ENCODE measurements at places on chromosomes 3 and 15.
A peak's percentile ranks its signal among the peaks of the same experiment; 100 is the strongest.

DNA sequence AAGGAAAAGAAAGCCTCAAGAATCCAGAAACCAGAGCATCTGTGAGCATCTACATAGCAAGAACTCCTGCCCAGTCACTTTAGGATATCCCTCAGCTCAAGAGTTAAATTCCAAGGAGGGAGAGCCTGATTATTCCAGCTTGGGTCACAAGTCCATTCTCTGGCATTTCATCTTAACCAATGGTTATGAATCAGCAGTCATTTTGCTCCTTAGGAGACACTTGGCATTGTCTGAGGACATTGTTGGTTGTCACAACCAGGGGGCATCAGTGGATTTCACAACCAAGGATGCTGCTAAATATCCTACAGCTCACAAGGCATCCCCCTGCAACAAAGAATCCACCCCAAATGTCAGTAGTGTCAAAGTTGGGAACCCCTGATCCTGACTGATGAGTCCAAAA, 51.0 kb upstream of the LMCD1 start:
- no peak for DNase-seq

DNA sequence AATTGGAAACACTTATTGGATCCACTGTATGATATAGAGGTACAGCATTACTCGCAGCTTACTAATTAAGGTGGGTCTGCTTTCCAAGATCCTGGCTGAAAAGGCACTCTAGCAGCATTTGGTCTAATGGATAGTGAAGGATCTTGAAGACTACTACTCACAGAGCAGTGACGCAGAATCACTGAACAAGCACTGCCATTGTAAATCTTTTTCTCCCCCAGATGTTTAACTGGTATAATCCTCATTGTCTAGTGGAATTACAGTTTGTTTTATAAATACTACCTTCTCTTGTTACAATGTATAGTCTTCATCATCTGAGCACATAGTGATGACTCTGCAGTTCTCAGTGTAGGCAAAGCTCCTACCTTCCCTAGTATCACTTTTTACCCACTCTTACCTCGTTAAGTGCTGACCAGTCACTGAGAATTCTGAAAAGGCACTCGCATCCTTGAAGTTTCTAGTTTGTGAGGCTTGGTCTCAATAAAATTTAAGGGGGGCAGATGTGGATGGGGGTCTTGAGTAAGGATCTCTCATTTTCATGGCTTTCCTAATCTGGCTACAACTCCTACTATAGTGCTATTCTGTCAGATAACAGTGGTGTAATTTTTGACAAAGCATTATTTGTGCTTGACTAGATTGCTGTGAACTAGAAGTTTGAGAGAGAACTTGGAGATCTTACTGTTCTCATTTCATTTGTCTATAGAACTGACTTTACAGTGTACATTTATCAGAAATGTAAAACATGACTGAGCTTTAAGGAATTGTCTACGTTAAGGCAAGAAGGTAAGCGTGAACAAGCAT, 23.2 kb downstream of the MAPK6 start:
- no peak for DNase-seq

DNA sequence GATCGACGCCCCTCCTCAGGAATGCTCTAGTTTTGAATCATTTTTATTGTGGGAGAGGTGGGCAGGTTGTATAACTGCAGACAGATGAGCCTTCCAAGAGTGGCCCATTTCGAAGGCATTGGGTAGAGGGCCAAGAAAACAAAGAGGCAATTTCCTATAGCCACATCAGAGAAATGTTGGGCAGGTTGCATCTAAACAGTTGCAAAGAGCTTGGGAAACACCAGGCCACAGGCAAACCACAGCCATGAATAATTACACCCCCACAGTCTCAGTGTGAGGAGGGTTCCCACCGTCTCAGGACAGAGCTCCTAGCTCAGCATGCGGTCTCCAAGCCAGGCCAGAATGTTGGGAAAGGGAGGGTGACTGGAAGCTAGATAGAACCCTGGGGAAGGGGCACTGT, 257.3 kb downstream of the ABHD5 start:
- no peak for DNase-seq

DNA sequence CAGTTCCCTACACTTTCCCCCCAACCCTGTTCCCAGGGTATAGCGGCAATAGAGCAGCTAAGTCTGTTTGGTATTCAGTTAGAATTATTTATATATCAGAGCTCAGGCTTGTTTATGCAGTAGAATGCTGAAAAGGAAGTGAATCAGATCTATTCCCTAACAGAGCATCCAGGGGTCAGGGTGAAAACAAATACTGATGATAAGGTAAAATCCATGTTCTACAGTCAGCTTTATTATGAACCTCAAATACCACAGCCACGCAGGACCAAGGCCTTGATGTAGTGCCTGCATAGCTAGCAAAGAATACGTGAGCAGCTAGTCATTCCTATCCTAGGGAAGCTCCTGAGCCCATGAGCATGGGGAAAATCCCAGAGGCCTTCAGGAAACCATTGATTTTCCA, 229.7 kb upstream of the ICE2 start:
- DNase-seq, result peak; percentile 16

DNA sequence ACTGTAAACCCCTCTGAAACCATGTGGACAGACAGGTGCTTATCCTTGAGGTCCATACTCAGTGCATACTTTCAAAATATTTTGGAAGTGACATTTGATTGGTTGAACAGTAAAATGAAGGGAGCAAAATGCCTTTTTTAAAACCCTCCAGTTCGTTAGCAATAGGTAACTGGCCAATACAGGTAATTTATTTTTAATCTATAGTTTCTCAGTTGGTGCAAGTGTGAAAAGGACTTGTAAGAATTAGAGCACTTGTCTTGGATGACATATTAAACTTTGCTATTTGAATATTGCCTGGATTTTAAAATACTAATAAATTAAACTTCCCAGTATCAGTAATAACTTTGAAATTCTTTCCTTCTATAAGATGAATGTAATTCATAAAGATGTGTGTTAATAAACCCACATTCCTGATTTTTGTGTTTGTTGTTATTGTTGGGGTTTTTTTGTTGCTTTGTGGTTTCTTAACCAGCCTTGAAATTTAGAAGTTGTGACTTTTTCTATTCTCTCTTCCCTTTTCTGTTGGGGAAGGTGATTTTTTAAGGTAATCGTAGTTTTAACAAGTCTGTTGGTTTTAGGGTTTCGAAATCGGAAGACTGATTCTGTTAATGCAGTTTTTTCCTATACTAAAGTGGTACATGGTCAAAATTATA, 90.0 kb downstream of the STT3B start:
- DNase-seq, result no peak

DNA sequence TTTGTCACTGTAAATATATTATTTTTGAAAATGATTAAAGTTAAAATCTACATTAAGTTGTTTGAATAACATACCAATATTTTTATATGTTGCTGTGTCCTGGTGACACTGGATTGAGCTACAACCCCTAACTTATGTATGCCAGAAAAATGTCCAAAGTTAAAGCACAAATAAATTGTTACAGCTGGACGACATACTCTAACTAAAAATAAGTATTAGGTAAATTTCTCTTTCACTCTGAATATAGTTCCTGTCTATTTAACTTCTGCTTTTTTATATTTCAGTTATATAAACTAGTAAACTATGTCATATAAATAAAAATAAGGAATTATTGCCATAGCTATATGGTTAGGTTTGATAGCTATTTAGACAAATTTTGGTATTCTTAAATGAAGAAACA, 118.5 kb upstream of the SAMMSON start:
- DNase-seq, result no peak

DNA sequence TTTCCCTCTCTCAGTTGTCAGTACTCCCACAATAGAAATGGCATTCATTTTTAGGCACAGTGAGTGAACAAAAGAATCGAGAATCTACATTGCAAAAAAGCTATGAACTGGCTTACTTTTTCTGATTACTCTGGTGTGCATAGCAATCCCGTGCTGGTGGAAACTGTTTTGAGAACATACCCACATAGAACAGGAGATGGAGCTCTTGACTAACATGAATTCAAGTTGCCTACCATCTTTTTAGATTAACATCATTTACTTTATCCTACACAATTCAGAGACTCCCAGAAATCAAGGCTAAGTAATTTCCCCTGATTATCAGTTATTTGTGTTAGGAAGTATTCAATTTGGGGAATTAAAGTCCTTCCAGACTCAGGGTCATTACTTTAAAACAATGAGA, 326.6 kb downstream of the ARPP21 start:
- DNase-seq, result peak; percentile 20

- DNase-seq, result no peak
Measured at GRCh38 chr3:14857506-14857905, 38.7 kb downstream of the FGD5 start.

DNA sequence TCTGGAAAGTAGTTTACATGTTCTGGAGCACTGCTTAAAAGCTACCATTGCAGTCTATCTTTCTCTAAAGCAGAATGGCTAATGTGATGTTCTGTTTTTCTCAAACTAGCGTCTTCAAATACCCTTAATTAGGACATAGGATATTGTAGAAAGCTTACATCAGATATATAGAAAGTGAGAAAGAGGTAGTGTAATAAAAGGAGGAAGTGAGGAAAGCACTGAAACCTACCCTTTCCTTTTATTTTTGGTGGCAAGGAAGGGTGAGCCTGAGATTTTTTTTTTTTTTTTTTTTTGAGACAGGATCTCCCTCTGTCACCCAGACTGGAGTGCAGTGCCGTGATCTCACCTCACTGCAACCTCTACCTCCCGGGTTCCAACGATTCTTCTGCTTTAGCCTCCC, 9.4 kb downstream of the SENP2 start:
- DNase-seq, result no peak

DNA sequence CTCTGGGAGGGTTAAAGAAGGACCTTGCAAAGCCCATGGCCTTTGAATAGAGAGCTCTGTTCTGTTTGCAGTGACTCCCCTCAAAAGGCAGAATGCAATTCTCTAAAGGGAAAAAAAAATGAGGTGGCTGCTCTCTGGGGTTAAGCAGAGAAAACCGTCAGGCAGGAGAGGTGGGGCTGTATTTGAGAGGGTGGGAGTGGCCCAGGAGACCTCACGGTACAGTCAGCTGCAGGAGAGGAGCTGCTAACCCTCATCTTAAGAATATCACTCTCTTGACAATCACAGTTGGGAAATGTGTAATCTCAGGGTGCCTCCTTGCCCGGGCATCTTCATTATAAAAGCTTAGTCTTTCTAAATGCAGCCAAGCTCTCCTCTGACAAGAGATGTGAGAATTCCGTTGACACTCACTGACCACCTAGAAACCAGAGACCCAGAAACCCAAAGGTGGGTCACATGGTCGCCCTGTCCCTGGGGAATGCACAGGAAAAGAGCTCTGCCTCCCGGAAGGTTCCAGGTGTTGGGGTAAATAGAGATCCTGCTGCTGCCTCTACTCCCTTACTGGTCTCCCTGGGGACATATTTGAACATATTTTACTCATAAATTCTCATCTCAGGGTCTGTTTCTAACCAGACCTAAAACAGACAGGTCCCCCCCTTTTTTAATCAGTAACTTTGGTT, 159.1 kb upstream of the CTDSPL start:
- DNase-seq, result no peak

- no peak for DNase-seq
Measured at GRCh38 chr15:34786206-34786605, 9.1 kb downstream of the ACTC1 start.

DNA sequence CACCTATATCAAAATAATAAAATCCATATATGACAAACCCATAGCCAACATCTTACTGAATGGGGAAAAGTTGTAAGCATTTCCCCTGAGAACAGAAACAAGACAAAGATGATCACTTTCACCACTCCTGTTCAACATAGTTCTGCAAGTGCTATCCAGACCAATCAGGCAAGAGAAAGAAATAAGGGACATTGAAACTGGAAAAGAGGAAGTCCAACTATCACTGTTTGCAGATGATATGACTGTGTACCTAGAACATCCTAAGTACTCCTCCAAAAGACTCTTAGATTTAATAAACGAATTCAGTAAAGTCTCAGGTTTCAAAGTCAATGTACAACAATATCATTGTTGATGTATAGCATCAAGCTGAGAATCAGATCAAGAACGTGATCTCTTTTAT, 35.6 kb upstream of the FGF7 start:
- DNase-seq, result no peak

DNA sequence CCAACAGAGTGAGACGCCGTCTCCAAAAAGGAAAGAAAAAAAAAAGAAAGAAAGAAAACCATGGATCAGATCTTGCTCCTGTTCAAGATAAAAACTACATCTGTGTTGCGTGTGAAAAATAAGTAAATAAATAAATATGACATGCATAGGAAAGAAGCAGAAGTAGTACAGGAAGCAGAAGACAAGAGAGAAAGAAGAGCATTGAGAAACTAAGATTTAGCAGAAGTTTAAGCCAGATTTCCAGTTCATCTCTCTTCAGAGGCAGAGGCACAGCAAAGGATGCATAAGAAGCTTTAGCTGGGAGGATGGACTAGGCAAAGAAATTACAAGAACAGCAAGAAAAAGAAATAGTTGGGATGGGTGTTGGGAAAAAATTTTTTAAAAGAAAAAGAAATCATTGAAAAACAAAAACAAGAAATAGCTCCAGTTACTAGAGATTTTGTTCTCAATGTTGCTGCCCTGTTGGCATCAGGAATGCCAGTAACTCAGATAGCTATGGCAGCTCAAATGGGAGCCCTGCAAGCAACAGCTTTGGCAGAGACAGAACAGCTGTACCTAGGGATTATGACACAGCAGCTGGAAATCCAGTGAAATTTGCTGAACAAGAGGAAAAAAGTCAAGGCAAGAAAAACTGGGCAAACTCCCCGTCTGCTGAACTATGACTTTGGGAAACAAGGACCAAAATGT, 17.3 kb downstream of the AP3S2 start:
- DNase-seq, result no peak

- DNase-seq, result no peak
Measured at GRCh38 chr3:55543181-55543614, 56.1 kb upstream of the WNT5A start.

- no peak for DNase-seq
Measured at GRCh38 chr15:42405863-42406482, 46.7 kb downstream of the CAPN3 start.

GRCh38 chr15:93223803-93224202, 134.8 kb upstream of the RGMA start:
- no peak for DNase-seq

GRCh38 chr3:131091768-131092167, 65.1 kb downstream of the NEK11 start:
- no peak for DNase-seq

All from fibroblast of skin of left quadriceps (primary cell).